ENCODE measurements at places on chromosomes 4 and X.

- no peak for DNase-seq
These were observed 35.4 kb upstream of the PPA2 start for GRCh38 chr4:105509291-105509690.

- DNase-seq: no peak
These were observed 6.7 kb downstream of the UNC5C start for GRCh38 chr4:95541889-95542607.

DNA sequence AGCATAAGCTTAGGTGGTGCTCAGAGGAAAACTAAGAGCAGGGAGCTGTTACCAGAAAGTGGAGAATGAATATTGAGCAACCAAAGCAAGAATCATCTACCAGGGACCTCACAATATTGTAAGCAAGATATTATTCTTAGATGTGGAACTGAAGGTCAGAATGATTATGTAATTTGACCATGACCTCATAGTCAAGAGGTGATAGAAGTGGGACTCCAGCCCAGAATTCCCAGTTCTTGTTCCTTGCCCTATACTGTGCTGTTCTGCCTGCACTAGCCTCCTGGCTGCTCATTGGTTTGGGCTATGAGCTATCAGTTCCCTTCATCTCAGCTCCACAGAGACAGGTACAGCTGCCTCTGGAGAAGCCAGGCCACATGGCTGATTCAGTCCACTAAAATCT, 229.4 kb downstream of the LDB2 start:
- no peak for DNase-seq

- DNase-seq: no peak
These were observed 19.6 kb downstream of the MND1 start for GRCh38 chr4:153364061-153364460.

DNA sequence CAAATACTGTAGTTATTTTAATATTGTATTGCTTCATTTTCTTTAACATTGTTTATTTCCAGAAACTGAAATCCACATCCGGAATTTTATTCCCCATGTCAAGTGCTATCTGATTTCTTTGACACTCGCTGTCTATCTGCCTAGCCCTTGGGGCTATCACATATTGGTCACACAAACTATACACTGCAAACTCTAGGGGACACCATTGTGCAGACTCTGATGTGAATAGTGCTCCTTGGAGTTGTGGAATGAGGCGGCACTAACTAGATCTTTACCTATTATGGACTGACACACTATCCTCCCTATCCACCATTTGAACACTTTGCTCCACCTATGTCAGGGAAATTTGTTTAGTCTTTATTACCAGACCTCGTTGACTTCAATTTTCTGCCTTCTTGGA, 534.5 kb downstream of the GLUD2 start:
- DNase-seq: no peak

GRCh38 chr4:7415927-7416686, 18.6 kb downstream of the PSAPL1 start:
- no peak for DNase-seq

- DNase-seq: no peak
These were observed 24.0 kb downstream of the ANAPC4 start for GRCh38 chr4:25401066-25401465.
